ENCODE measurements at places on chromosomes 11 and 22.

DNA sequence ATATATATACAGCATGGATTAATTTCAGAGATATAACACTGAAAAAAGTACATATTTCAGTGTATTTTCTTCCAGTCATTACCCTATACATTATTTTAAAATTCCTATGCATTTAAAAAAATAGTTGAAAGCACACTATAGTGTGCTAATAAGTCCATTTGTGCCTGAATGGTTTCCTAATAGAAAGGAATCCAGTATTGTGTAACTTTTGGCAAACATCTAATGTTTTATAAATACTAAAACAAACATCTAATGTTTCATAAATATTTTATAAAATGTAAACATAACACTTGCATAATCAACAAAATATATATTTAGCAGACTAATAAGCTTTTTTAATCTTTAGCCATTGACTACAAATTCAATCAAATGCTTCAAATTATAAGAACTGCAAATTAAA is 126.6 kb upstream of the FIBIN start:
- no peak for DNase-seq

GRCh38 chr11:118156531-118157185 is 4.0 kb upstream of the SCN4B start:
- peak; percentile 22 for DNase-seq

- no peak for DNase-seq
Measured at GRCh38 chr11:31780480-31780971, 30.6 kb downstream of the PAX6 start.

- DNase-seq: peak; percentile 31
Measured at GRCh38 chr22:26656891-26657851, at the start of gene MIAT. MIAT (plus strand) TSS chr22:26657588.

DNA sequence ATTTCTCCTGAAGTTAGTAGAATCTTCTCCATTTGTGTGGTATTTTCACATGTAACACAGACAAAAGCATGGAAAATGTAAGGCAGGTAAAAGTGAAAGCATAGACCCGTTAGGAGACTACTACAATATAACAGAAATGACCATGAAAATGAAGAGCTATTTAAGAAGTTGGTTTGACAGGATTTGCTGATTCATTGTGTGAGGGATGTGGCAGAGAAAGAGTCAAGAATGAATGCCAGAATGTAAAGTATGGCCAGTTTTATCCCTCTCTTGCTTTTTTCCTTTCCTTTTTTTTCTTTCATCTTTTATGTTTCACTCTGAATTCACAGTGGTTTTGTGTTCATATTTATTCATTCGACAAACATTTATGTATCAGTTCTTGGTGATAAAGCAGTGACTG is 115.9 kb downstream of the ARFGAP2 start:
- DNase-seq: no peak

DNA sequence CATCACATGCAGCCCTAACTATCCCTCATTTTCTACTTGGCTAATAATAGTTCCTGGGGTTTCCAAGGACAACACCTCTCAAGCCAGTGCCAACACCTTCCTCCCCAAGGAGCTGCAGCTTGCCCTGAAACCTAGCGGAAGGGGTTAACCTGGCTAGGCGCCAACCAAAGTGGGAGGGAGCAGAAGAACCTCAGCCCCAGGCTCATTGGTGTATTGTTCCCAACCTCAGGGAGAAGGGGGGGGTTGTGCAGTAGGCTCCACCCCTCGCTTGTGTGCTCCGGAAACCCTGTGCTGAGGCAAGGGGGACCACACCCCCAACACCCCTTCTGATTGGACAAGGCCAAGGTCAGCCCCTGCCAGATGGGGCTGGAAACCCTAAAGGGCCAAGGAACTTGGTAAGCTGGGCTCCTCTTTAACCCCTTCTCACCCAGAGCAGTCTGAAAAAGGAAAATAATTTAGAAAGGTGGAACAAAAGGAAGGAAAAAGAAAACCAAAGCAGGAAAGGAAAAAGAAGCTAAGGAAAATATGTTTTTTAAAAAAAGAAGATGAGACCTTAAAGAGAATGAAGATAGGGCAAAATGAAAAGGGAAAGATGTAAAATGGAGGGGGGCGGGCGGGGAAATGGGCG is 2.5 kb downstream of the MTA2 start:
- peak; percentile 79 for DNase-seq

DNA sequence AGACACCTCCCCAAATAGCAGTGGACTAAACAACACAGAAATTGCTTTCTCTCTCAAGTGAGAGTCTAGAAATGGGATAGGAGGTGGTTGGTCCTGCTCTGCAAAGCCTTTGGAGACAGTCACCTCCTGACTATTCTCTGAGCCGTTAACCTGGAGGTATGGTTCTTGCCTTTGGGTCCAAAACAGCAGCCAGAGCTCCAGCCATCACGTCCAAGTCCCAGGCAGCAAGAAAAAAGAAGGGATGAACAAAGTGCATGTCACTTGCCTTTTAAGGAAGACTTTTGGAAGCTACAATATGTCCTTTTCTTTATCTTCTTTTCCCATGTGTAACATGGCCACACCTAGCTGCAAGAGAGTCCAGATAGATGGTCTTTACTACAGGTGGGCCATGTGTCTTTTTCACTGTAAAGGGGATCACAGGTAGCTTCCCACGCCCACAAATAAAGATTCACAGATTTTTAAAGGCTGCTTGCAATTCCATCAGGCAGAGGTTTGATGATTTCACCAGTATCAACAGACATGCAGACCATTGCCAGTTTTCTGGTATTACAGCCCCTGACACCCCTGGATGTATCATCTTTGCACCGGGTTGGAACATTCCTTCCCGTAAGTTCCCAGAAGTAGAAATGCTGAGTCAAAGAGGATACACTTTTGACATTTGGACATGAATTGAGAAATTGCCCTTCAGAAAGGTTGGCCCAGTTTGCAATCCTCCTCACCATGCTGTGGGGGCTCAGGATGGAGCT is 66.0 kb downstream of the MYEOV start:
- DNase-seq: no peak

- no peak for DNase-seq
Measured at GRCh38 chr22:17807578-17808410, 33.5 kb upstream of the BID start.

DNA sequence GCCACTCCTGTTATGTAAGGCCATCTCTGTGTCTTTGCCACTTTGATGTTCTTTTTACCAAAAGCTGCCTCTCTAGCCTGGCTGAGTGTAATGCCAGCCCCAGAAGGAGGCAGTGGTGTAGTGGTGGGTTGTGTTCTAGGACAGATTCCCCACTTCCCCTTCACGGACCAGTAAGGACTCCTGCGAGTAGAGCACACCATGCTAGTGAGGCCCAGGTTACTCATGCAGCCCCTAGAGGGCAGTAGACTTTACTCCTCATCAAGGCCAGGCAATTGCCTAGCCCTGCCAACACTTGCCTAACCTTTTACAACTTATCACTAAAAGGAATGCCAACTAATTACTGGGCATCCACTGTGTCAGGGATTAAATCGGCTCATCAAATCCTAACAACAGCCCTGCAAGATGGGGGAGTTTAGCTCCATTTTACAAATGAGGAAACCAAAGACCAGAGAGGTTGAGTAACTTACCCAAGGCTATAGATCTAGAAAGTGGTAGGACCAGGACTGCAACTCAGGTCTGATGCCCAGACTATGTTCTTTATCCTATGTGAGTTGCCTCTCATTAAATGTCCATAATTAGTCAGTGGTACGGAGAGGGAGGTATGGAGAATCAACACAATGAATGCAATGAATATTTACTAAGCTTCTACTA is 75.3 kb downstream of the APIP start:
- DNase-seq: no peak

DNA sequence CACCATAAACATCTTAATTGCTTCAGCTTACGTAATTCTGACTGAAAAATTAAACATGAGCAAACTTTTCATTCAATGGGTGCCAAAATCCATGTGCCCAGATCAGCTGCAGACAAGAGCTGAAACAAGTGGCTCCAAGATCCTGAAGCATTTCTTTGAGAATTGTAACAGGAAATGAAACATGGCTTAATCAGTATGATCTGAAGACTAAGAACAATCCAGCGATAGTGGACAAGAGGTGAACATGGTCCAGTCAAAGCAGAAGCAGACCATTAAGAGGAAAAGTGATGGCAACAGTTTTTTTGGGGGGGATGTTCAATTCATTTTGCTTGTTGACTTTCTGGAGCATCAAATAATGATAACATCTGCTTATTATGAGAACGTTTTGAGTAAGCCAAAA is 1964.5 kb upstream of the RAG2 start:
- DNase-seq: no peak

GRCh38 chr11:28877340-28877739 is 769.2 kb downstream of the METTL15 start:
- no peak for DNase-seq

DNA sequence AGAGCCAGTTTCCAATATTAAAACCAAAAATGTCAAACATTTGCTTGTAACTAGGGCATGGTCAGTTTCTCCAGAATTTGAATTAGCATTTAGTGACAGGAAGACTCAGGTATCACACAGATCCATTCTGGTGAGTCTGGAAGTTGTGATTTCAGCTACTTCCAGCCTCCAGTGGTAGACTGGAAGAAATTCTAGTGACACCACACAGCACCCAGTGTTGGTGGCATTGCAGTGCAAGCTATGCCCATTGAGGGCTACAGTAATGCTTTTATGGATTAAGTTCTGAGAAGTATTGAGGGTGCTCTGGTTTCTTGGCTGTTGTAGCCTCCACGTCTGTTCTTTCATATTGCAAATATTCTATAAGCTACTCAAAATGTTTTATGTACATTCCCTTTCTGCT is 31.4 kb upstream of the MMP20 start:
- DNase-seq: no peak

GRCh38 chr11:120928627-120929026 is 95.3 kb upstream of the TBCEL start:
- peak; percentile 38 for DNase-seq

- DNase-seq: no peak
Measured at GRCh38 chr11:1978720-1979473, 18.7 kb downstream of the H19 start.

GRCh38 chr11:35850191-35850590 is 93.7 kb upstream of the LDLRAD3 start:
- no peak for DNase-seq

- DNase-seq: no peak
Measured at GRCh38 chr11:77039491-77040400, 5.5 kb downstream of the B3GNT6 start.

GRCh38 chr11:110438017-110438416 is 8.3 kb downstream of the FDX1 start:
- no peak for DNase-seq

- no peak for DNase-seq
Measured at GRCh38 chr11:38842991-38843390, 2245.0 kb upstream of the RAG2 start.

DNA sequence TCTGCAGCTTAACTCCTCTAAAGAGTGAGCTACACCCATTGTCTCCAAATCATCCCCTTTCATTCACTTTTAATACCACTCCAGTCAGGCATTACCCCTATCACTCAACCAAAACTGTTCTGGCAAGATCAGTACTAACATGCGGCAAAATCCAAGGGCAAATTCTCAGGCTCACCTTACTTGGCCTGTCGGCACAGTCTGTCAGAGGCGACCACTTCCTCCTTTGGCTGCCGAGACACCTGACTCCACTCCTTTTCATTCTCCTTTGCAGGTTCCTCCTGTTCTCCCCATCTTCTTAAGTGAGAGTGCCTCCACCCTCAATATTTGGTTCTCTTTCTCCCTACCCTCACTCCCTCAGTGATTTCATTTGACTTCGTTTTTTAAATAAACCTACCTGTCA is 4.2 kb downstream of the C11orf91 start:
- no peak for DNase-seq

GRCh38 chr11:81673001-81673400 is 1060.7 kb downstream of the FAM181B start:
- no peak for DNase-seq

DNA sequence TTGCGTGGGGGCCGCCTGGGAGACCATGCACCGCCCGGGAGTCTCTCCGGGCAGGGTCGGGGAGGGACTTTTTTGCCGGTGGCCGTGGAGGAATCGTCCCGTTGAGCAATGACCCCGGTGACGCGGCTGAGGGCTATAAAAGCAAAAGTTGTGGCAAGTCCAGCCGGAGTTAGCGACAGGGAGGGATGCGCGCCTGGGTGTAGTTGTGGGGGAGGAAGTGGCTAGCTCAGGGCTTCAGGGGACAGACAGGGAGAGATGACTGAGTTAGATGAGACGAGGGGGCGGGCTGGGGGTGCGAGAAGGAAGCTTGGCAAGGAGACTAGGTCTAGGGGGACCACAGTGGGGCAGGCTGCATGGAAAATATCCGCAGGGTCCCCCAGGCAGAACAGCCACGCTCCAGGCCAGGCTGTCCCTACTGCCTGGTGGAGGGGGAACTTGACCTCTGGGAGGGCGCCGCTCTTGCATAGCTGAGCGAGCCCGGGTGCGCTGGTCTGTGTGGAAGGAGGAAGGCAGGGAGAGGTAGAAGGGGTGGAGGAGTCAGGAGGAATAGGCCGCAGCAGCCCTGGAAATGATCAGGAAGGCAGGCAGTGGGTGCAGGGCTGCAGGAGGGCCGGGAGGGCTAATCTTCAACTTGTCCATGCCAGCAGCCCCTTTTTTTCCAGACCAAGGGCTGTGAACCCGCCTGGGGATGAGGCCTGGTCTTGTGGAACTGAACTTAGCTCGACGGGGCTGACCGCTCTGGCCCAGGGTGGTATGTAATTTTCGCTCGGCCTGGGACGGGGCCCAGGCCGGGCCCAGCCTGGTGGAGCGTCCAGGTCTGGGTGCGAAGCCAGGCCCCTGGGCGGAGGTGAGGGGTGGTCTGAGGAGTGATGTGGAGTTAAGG is at the start of gene NEAT1:
Gene NEAT1, plus strand, starts transcription at position 166 of the 883 bp plus-strand sequence.
- peak; percentile 93 for DNase-seq

GRCh38 chr11:11531131-11531908 is 90.5 kb downstream of the GALNT18 start:
- DNase-seq: no peak

GRCh38 chr11:74226907-74227306 is 55.8 kb downstream of the PPME1 start:
- DNase-seq: no peak

DNA sequence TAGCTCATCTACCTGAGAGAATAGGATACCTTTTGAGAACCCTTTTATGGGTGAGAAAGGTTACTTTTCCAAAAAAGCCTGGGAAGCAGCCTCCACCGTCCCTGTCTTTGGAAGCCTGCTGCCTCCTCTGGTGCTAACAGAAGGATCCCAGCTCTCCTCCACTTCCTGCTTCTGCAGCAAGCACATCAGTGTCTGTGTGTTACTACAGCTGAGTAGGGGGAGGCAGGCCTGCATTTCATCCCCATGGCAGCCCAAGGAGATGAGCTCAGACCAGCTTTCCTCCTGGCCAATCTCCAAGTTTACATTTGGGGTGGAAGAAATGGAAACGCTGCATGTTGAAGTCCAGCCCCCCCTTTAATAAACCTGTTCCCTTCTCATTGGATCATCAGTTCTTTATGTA is 7.4 kb upstream of the CCDC34 start:
- no peak for DNase-seq

- DNase-seq: no peak
Measured at GRCh38 chr11:126437731-126438130, 82.2 kb downstream of the ST3GAL4 start.

All from caudate nucleus (tissue), 63 donors.